ENCODE measurements at places on chromosomes 13 and 19.
A peak's percentile ranks its signal among the peaks of the same experiment; 100 is the strongest.

DNA sequence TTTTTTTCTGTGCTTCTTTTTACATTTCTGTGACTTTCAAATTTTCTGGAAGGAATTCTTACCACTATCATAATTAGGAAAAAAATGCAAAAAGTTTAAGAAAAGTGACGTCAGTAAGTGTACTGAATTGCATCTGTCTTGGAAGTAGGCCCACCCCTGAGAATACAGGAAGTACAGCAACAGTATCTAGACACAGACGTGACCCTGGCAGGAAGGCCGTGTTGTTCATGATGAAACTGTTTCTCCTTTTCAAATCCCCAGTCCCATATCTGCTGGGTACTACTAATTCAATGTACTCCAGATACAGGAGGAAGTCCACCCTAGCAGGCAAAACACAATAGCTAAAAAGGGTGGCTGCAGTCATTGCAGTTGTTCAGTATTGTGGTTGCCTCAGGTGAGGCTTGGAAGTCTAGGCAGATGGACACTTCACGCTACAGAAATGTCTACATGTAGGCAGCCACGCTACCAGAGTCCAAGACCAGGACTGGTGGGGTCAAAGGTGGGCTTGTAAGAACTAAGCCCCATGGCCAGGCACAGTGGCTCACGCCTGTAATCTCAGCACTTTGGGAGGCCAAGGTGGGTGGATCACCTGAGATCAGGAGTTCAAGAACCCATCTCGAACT is 49.6 kb upstream of the MED4 start:
- no peak for DNase-seq

GRCh38 chr13:44692173-44692713 is 116.1 kb upstream of the TSC22D1 start:
- DNase-seq, result peak; percentile 27

GRCh38 chr19:44702551-44703176 is 3.7 kb downstream of the CEACAM16 start:
- no peak for DNase-seq

GRCh38 chr13:92807353-92807752 is 419.3 kb upstream of the GPC6 start:
- DNase-seq, result peak; percentile 21

DNA sequence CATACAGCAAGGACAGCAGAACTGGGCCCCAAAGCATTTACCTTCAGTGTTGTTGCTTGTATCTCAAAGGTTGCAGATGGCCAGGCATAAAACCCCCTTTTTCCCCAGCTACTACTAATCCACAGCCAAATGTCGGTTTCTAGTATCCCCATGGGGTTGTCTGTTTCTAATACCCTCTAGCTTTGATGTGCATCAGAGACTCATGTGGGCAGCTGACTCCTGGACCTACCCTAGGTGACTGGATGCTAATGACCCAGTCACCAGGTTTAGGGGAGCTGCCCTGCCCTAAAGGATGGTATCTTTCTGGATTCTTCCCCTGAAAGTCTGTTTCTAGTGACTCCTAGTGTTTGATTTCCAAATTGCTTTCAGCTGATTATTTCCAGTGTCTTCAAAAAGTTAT is 23.9 kb downstream of the TJP3 start:
- DNase-seq, result no peak

GRCh38 chr19:46963093-46963734 is 56.4 kb upstream of the NPAS1 start:
- DNase-seq, result peak; percentile 95

- no peak for DNase-seq
Measured at GRCh38 chr13:97761796-97762540, 191.5 kb upstream of the IPO5 start.

DNA sequence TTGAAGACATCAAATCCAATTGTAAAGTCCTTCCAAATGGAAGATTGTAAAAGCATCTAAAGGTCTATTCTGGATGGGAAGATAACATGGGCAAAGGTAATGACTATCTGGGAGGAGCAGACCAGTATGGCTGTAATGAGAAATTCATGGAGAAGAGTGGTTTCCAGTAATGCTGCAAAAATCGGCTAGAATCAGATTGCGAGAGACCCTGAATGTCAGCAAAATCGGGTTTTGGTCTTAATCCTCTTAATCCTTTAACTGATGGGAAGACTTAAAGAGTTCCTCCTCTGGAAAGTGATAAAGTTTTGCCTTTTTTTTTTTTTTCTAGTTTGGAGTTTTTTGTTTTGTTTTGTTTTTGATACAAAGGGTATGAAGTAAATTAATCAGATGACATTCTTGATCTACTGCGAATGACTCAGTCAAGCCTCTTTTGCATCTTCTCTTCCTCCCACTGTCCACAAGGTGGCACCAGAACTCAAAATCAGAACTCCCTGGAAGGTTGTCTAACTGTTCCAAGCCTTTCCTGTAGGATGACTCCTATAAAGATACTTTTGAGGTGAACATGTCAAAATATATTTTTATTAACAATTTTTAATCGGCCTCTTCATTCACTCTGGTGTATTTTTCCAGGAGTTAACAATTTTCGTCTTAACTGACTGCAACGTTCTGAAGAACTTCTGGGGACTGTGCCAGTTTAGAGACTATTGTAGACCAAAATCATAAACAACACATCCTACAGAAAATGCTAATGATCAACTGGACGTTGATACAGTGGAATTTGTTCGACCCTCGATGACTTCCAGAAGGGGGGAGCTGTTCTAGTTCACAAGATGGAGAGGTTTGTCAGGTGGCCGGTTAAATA is 213.3 kb upstream of the MIR17HG start:
- DNase-seq, result peak; percentile 44

DNA sequence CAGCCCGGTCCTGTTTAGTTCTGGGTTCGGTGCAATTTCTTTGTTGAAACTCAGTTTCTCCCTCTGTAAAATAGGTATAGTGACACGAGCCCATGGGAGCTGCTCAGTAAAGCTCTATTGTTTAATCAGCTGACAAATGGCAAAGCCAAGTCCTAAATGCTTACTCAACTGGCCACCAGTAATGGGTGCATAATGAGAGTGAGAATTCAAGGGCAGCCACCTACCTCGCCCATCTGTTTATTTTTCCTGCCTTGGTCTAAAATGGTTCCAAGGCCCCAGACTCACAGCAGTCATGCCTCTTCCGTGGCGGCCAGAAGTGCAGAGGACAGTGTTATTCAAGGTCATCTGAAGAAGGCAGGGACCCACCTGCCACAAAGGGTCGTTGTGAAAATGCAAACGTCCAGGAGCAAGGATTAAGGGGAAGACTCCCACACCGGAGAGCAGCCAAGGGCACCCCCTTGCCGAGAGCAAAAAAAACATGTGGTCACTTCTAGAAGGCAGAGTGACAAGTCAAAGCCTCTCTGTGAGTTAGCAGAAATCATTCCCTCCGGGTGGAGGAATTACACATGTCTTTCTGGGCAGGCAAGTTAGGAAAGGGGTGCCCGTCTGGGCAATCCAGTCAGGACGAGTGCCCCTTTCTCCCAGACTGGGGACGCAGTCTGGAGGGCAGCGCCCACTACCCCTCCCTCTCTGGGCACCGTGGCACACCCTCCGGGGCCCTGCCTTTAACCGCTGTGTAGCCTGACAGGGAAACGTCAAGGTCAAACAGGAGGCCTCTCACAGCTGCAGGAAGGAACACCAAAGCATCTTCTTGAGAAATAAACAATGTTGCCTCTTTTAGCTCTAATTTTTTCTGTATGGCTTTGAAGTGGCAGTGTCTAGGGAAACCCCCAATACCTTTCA is 186.2 kb downstream of the FOXO1 start:
- no peak for DNase-seq

DNA sequence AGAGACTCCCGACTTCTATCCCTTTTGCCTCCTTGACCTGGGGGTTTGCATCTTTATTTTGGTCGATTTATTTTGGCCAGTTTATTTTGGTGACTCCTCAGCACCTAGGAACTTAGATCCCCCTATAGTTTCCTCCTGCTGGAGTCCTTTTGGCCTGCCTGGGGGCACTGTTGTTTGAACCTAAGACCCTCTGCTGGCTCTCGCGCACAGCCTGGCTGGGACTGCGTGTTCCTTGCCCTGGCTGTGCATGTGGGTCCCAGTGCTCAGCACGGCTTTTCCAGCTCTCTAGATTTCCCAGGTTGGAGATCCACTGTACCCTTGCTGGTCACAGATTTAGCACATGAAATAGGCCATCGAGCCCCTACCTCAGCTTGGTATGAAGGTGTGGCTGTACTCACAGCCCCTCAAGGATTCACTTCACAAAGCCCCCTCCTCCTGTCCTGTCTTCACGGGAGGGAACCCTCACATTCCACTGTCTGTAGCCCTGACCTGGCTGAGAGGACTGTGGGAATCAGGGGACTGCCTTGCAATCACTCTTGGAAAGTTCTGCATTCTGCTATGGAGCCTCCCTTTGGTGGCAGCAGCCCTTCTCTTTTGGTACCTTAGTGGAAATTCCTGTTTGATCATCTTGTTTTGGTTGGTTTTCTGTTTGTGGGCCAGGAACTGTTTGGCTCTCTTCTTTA is 8.3 kb downstream of the UBAC2 start:
- DNase-seq, result no peak

- peak; percentile 15 for DNase-seq
Measured at GRCh38 chr19:42066075-42066754, 3.8 kb downstream of the GRIK5 start.

- DNase-seq, result peak; percentile 55
Measured at GRCh38 chr13:27792393-27793218, at the start of gene GSX1. TSS of gene GSX1 (plus strand) at chr13:27792483. CDS start at chr13:27792691, 208 bp downstream.

DNA sequence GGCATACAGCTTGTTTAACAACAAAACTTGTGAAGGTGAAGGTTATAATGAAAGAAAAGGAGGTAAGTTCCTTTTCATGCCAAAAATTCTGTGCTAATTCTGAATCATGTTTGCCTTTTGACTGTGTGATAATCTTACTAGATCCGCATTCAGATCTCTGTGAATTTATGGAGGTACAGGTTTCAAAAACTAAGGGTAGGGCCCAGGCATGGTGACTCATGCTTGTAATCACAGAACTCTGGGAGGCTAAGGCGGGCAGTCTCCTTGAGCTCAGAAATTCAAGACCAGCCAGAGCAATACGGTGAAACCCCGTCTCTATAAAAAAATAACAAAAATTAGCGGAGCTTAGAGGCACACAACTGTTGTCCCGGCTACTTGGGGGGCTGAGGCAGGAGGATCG is 45.9 kb downstream of the PCDH9 start:
- DNase-seq, result no peak

GRCh38 chr19:56917529-56917928 is 77.0 kb upstream of the PEG3 start:
- DNase-seq, result no peak

- DNase-seq, result peak; percentile 69
Measured at GRCh38 chr13:109919715-109920375, 133.5 kb upstream of the IRS2 start.

- no peak for DNase-seq
Measured at GRCh38 chr13:99971576-99972189, at the start of gene ZIC5. TSS of gene ZIC5 (minus strand) at chr13:99971767. CDS start at chr13:99971603, 164 bp downstream.

DNA sequence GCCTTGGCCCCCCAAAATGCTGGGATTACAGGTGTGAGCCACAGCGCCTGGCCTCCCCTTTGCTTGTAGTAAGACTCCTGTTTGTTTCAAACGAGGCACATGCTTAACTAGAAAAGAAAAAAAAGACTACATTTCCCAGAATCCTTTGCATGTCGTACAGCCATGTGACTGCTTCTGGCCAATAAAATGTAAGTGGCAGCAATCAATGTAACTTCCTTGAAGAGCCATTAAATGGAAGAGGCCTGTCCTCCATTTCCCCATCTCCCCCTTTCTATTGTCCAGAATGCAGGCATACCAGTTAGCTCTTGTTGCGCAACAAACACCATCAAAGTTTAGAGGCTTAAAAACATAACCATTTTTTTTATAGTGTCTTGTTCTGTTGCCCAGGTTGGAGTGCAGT is 10.4 kb upstream of the GPR32 start:
- peak; percentile 30 for DNase-seq

- DNase-seq, result no peak
Measured at GRCh38 chr13:98393873-98394272, 183.0 kb downstream of the STK24 start.

DNA sequence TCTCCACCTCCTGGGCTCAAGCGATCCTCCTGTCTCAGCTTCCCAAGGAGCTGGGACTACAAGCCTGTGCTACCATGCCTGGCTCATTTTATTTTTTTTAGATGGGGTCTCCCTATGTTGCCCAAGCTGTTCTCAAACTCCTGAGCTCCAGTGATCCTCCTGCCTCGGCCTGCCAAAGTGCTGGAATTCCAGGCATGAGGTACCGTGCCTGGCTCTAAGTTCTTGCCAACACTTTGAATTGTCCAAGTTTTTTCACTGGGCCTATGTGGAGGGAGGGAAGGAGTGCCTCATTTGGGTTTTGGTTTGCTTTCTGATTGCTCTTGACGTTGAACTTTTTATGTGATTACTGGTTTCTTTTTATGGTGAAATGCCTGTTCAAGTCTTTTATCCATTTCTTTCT is 4.4 kb upstream of the UNC13A start:
- DNase-seq, result no peak

DNA sequence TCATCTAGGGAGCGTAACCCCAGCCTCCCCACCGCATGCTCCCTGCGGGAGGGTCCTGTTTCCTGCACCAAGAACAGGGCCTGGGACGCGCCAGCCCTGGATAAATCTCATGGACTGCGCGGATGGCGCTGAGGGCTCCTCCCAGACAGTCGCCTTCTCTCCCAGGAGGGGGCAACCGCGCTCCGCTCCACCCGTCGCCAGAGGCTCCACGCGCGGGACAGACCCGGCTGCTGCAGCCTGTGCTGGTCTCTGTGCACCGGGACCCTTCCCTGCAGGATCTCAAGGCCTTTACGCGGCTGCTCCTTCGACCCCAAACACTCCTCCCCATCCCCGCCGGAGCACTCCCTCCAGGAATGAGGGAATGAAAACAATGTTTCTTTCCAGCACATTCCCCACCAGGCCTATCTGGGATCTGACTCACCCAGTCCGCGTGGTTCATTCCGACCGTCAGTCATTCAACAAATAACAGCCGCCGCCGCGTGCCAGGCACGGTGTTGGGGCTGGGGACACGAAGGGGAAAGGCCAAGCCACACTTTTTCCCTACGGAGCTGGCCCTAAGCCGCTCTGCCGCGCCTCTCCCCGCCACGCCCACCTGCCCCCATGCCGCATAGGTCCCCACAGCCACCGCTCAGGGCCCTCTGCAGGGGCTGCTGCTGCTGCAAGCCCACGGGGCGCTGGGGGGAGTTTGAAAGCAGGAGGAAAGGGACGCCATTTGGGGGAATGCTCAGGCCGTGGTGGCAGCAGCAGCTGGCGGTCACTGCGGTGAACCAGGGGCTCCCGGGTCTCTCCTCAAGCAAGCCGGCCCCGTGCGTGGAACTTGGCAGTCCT is 6.0 kb downstream of the PNMA8B start:
- peak; percentile 57 for DNase-seq

- no peak for DNase-seq
Measured at GRCh38 chr19:55947532-55947931, at the start of gene NLRP8. TSS of gene NLRP8 (plus strand) at chr19:55947832.

GRCh38 chr13:24147570-24147963 is 13.0 kb upstream of the SPATA13 start:
- no peak for DNase-seq

DNA sequence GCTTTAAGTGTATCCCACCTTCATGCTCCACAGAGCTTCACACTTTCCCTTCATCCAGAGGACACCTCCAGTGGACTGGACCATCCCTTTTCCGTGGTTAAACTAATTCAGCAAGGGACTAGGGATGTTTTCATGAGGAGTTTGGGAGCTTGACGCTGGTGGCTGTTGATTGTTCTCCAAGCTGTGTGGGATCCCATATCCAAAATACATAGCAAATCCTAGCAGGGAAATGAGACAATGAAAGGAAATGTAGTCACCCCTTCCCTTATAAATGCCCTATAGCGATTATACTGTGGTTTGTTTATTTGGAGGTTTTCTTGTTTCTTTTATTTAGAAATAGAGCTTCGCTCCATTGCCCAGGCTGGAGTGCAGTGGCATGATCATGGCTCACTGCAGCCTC is 31.6 kb upstream of the DPRX start:
- DNase-seq, result no peak

- DNase-seq, result no peak
Measured at GRCh38 chr13:22126433-22127021, 455.7 kb downstream of the FGF9 start.

- no peak for DNase-seq
Measured at GRCh38 chr13:107803822-107804495, 411.4 kb downstream of the LIG4 start.

All from EL (cell line).